ENCODE measurements at places on chromosomes 7 and 10. TPM values are rescaled to one million over a fixed set of nuclear protein-coding genes. Genes with fewer than 3 reads are reported as not detected.
A peak's percentile ranks its signal among the peaks of the same experiment; 100 is the strongest.

GRCh38 chr7:30453921-30454320 is 24.7 kb downstream of the NOD1 start:
- DNase-seq, result no peak

The TRPV6 gene
- not detected for total RNA-seq

DNA sequence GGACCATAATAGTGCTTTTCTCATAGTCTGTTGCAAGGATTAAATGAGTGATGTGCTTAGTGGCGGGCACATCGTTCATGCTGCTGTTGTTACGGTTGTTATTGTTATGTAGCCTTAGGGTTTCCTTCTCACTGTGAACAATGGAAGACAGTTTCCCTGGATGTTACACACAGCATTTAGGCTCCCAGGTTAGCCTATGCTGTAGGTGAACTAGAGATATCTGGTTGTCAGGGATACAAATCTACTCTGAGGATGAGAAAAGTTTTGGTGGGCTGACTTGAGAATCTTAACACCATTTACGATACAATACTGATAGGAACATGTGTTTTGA is 14.7 kb downstream of the SH3PXD2A start:
- DNase-seq, result no peak

GRCh38 chr7:21426286-21427181 is 1.3 kb upstream of the SP4 start:
- no peak for DNase-seq

The SEMA3E gene
- not detected for total RNA-seq

The JCAD gene
- total RNA-seq, result 0.03 TPM

The SOSTDC1 gene
- total RNA-seq, result not detected

DNA sequence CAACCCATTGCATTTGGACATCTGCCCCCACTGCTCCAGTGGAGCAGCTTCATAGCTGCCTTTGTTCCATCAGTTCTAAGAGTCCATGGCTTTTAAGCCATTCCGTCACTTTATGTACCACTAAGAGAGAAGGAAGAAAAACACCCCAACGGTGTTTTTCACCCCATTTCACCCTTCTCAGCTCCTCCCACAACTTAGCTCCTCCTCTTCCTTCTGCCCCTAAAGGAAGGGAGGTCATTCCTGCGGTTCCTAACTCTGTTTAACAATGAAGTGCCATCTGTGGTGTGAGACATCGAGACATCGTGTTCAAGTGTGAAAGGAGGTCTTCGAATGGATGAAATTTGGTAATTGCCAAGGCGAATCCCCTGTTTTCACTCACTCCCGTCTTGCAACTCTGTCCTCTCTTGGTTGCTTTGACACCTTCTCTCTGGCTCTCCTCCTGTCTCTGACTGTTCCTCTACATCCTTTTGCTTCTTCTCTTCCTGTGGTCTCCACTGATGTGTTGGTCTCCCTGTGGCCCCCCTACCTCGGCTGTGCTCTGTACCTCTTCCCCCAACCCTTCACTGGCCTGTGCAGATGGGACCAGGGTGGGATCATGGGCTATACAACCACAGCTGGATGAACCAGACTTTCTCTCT is 23.0 kb downstream of the SMKR1 start:
- no peak for DNase-seq

The CYP3A4 gene
- not detected for total RNA-seq

The INMT gene
- total RNA-seq, result 0.37 TPM

DNA sequence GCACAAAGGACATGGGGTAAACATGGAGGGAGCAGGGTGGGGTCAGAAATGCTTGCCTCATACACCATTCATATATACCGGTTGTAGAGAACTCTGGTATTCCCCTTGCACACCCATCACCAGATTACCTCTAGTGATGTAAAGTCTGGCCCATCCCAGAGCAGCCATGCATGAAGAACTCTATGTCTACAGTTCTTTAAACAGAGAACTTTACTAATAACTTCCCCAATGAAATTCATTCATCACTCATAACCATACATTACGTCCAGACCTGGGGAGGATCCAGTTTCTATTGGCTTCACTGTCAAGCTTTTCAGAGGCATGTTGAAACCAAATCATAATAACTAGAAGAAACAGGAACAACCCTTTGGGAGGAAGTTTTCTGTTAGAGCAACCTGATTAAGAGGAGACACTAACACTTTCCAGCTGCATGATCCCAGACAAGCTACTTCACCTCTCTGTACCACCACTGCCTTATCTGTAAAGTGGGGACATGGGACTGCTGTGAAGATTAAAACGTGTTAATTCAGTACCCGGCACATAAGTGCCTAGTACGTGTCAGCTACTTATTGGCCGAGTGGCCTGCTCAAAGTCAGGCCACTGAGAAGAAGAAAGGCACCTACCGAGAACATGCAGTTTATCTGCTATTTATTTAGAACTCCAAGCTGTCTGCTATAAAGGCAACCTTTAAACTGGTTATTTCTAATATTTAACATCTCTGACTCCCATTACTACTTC is 59.7 kb downstream of the IGF2BP3 start:
- no peak for DNase-seq

DNA sequence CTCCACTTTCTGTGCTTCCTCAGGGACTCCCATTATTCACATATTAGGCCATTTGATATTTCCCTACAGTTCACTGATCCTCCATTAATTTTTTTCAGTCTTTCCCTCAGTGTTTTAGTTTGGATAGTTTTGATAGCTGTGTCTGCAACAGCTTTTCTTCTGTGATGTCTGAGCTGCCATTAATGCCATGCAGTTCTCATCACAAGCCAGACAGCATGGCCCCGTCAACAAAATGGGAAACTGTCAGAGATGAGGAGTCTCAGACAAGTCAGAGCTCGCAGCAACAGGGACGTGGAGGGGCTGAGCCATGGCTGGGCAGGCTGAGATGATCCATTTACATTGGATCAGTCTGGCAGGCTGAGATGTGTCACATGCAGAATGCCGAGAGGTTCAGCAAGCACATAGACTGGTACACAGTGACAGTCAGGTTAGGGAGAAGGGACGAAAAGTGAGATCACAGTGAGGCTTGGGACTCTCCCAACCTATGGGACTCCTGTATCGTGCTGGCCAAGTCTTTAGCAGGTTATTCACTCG is 65.4 kb downstream of the NPS start:
- DNase-seq, result no peak

- DNase-seq, result no peak
Observed at GRCh38 chr10:80070057-80070456, 8.4 kb upstream of the TMEM254 start.

GRCh38 chr7:111980725-111981124 is 225.5 kb downstream of the DOCK4 start:
- no peak for DNase-seq

The CEP55 gene
- 50.7 TPM for total RNA-seq

GRCh38 chr10:125231813-125232475 is 71.6 kb upstream of the CTBP2 start:
- DNase-seq, result no peak

The POLR2J2 gene
- total RNA-seq, result 19.0 TPM

DNA sequence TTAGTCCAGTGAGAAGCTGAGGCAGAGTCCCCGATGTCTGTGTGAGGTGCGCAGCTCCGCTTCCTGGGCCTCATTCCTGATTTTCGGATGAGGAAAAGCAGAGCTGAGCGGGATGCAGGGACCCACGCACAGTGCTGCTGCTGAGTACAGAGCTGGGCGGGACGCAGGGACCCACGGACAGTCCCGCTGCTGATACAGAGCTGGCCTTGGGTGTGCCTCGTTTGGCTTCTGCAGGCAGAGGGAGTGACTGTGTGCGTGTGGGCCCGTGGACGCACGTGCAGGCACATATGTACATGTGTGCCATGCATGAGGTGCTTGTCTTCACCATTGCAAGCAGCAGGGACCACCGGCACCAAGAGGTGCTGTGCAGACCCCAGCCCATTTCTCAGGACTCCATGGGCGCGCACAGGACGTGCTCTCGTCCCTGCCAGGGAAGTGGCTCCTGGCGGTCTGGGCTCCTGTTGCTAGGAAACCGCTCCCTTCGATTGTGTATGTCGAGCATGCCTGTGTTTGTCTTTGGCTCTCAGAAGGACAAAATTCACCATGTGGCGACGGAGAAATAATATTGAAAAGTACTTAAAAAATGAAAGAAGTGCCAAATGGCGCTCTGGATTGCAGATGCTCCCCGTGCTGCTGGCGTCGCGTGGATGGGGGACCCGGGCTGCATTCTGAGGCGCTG is 303.8 kb upstream of the MKI67 start:
- no peak for DNase-seq

DNA sequence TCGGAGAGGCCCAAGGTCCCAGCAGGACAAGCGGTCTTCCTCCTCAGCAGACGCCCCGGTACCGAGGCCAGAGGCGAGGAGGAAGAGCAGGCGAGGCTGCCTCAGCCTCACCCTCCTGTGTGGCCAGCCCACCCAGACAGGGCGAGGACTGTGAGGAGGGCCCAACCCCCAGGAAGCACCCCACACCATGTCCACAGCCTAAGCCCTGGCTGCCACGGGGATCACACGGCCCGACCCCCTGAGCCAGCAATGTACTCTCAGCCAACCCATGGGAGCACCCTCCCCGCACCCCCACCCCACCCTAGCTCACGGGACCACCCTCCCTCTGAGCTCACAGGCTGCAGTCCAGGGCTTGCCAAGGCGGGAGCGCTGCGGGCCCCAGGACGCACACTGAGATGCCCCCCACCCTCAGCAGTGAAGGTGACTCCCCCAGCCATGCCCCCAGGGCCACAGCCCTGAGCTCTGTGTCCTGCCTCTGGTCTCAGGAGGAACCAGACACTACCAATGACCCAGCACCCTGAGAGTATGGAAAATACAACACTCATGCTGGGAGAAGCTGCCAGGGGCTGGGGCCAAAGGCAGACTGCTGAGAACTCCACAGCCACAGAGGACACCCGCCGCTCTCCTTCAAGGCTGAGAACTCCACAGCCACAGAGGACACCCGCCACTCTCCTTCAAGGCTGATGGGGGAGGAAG is 93.6 kb downstream of the MAD1L1 start:
- DNase-seq, result no peak

The TDRD1 gene
- 0.20 TPM for total RNA-seq

GRCh38 chr10:26721561-26721960 is 24.1 kb downstream of the PDSS1 start:
- peak; percentile 46 for DNase-seq

The GDF2 gene
- not detected for total RNA-seq

GRCh38 chr7:150943453-150943814 is 34.7 kb downstream of the KCNH2 start:
- no peak for DNase-seq

- no peak for DNase-seq
Observed at GRCh38 chr7:108094346-108094745, 35.8 kb downstream of the LAMB4 start.

GRCh38 chr7:109930049-109930448 is 1160.9 kb upstream of the LRRN3 start:
- no peak for DNase-seq

DNA sequence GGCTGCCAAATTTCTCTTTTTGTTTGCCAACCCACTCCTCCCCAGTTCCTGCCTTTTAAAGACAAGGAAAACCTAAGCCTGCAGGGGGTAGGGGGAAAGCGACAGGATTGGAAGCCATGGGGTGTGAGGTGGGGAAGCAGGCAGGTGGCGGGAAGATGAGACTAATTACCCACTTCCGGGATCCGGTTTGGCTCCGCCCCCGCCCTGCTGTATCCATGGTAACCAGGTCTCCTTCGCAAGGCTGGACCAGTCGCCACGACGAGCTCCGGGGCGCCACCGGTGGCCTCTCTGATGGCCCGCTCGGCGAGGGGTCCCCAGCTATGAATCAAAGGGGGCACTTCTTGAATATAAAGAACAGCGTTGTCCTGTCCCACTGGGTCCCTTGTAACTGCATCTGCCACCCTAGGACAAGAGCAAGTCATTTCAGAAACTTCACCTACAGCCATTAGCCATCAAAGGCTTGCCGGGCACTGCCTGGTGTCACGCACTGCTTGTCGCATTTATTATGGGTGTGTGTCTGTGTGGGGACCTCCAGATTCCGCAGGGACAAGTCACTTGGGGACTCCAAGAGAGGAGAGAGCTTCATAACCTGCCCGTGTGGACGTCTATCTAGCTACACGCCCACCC is 55.4 kb upstream of the LMTK2 start:
- peak; percentile 64 for DNase-seq

The SH2D4B gene
- total RNA-seq, result 0.14 TPM

DNA sequence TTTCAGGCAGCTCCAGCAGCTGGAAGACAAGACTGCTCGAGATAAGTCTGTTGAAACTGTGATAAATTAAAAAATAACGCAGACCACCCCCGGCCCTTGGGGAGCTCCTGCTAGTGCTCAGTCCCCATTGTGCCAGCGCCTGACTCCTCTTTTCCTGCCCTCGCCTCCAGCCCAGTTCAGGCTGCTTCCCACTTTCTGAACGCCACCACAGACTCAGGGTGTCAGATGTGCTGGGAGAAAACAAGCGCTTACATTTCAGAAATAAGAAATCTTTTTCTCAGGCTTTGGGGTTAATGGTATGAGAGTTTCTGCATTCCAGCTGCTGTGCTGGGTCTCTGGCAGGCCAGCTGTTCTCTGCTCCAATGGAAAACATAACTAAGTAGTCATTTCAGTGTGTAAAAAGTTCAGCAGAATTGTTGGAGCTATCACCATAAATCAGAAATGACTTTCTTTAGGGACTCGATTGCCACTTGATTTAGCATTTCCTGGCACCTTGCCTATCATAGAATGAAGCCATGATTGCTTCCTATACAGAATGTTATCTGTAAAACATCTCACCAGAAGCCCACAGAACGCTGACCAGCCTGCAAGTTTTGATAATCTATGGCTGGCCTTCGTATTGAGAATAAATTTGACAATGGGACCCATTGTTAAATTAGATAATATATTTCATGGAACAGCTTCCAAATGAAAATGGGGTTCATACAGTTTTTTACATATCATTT is 257.0 kb upstream of the ZNF32 start:
- no peak for DNase-seq

- DNase-seq, result no peak
Observed at GRCh38 chr10:3226960-3227744, 54.6 kb upstream of the PITRM1 start.

DNA sequence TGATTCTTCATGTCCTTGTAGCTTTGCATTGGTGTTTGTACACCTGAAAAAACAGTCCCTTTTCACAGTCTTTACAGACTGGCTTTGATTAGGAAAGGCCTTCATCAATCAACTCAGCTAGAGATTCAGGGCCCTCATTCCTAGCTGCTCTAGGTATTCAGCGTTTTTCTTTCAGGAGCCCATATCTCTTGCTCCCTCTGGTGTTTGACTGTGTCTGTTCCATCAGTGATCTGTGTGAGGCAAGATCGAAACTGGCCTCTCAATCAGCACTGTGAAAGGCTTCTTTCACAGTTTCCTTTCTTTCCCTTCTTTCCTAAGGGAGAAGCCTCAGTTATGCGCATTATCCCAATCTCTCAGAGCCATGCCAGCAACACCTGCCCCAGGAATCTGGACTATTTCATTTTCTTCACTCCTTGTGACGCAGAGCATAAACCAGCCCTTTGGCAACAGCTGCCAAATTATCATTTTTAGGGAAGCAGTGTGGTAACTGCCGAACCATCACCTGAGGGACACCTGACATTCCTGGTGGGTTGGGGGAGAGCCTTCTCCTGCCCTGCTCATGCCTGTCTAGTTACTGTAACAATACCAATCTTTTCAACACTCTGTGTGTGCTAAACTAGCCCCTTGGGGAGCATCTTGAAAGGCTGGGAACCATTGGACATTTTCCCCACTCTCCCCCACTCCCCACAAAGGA is 75.7 kb upstream of the CCDC71L start:
- no peak for DNase-seq

The KCNIP2 gene
- total RNA-seq, result 3.1 TPM
